ENCODE measurements at places on chromosomes 5 and 9. TPM values are rescaled to one million over a fixed set of nuclear protein-coding genes. Genes with fewer than 3 reads are reported as not detected.

- no peak overlapping the region for H3K4me3 ChIP-seq
- no peak for DNase-seq
- H3K27me3 ChIP-seq: no peaks in the 10 kb centered on the region
- no peaks in the 10 kb centered on the region for H3K36me3 ChIP-seq
- no peak overlapping the region for H3K27ac ChIP-seq
These were observed 44.7 kb upstream of the NKD2 start for GRCh38 chr5:963673-964531.

FCN2 gene
- not detected for total RNA-seq

GRCh38 chr5:132370971-132371602 is 1.6 kb downstream of the SLC22A5 start:
- H3K27ac ChIP-seq: no peak overlapping the region
- H3K36me3 ChIP-seq: no peaks in the 10 kb centered on the region
- H3K27me3 ChIP-seq: no peaks in the 10 kb centered on the region
- peaks cover 17% of the 10 kb centered on the region for H3K4me1 ChIP-seq
- no peak for DNase-seq
- H3K4me3 ChIP-seq: peak overlapping the region; percentile 78

ESM1 gene
- total RNA-seq: not detected

GRCh38 chr9:33289496-33289895 is 820 bp upstream of the NFX1 start:
- peak overlapping the region; percentile 78 for H3K4me3 ChIP-seq
- peaks cover 7% of the 10 kb centered on the region for H3K4me1 ChIP-seq
- no peaks in the 10 kb centered on the region for H3K27me3 ChIP-seq
- DNase-seq: no peak
- no peaks in the 10 kb centered on the region for H3K36me3 ChIP-seq
- H3K27ac ChIP-seq: peak overlapping the region; percentile 97

CCL21 gene
- 27.3 TPM for total RNA-seq

PCDHGC4 gene
- 0.64 TPM for total RNA-seq

CDHR2 gene
- 60.2 TPM for total RNA-seq

DNA sequence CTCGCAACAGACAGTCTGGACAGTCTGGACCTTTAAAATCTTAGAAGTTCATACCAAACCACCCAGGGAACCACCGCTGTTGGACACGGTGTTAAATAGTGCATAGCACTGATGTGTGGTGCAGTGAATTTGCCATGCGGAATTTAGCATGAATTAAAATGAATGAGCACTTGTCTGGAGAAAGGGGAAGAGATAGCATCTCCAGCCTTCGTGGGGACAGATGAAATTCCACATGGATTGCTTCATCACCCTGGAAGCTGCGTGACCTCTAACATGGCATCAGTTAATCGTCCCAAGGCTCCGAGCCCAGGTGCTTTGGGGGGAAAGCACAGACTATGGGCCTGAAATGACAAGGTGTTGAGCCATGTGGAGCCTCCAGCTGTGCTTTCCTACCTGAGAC is 91.4 kb downstream of the ADAMTS16 start:
- H3K4me1 ChIP-seq: no peaks in the 10 kb centered on the region
- no peaks in the 10 kb centered on the region for H3K27me3 ChIP-seq
- H3K27ac ChIP-seq: no peak overlapping the region
- no peaks in the 10 kb centered on the region for H3K36me3 ChIP-seq
- no peak overlapping the region for H3K4me3 ChIP-seq
